ENCODE measurements at places on chromosomes 7 and 10.

DNA sequence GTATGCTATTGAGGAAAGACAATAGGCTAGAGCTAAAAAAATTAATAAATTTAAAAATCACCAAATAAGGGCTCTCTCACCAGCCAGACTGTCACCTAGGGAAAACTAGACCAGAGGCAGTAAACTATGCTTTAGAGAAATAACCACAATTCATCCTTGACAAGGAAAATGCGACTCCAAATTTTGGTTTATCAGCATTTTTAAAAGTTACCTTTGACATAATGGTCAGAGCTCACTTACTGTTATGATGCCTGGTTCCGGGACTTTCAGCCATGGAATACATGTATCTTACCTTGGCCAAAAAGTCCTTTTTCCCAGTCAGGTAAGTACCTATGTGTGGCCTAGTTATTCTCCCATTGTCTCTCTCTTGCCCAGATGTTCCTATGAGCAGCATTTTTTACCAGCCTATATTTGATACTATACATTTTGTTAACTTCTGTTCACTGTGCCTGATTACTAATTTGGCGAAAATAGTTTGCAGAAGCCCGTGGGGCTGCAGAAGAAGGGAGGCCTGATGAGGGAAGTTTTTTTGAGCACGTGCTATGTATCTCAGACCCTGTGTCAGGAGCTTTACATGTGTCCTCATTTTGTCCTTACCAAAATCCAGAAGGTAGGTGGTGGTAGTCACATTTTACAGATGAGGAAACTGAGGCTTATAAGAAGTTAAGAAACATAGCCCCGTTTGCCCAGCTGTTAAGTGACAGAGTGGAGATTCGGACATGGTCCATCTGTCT is 149.7 kb downstream of the CELF2 start:
- DNase-seq = no peak

DNA sequence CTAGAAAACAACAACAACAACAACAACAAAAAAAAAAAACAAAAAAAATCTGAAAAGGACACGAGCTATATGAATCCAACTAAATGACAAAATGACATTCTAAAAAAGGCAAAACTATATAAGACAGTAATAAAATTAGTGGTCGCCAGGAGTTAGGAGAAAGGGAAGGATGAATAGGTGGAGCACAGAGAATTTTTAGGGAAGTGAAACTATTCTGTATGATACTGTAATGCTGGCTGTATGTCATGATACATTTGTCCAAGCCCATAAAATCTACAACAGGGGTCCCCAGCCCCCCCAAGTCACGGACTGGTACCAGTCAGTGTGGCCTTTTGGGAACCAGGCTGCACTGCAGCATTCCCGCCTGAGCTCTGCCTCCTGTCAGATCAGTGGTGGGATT is 2.8 kb upstream of the PUS7 start:
- no peak for DNase-seq

DNA sequence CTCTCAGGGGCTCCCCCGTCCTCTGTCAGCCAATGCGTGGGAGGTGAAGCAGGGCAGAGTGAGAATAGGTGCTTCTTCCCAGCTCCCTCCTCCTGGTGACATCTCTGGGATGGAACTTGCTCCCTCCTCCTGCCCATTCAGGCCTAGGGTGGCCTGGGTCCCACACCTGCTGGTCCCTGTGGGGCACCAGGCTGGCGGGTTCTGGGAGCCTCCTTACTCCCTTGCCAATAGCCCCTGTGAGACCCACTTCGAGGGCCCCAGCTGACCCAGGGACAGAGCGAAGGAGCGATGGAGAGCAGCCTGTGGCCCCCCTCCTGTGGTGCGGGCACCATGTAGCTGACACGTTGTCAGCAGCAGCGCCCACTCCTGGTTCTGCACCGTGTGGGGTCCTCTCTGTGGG is 512.6 kb downstream of the GLRX3 start:
- DNase-seq = no peak

GRCh38 chr7:141475679-141476078 is 75.5 kb upstream of the AGK start:
- DNase-seq = no peak

DNA sequence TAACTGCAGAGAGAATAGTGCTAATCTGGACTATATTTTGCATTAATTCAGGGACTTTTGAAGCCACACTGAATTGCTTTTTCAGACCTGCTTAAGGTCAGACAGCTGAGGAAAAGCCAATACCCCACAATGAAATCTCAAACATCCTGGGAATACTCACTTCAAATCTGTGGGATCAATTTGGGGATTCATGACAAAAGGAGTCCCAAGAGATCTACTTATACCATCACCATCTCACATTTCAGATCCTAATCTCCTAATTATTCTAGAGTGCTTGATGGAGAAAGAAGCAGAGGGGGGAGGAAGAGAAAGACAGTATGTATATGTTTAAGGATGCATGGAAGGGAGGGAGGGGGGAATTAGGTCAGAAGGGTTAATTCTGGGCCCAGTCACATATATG is 202.2 kb downstream of the CACNA2D1 start:
- DNase-seq = no peak

GRCh38 chr7:147595042-147595441 is 995.5 kb upstream of the C7orf33 start:
- no peak for DNase-seq

DNA sequence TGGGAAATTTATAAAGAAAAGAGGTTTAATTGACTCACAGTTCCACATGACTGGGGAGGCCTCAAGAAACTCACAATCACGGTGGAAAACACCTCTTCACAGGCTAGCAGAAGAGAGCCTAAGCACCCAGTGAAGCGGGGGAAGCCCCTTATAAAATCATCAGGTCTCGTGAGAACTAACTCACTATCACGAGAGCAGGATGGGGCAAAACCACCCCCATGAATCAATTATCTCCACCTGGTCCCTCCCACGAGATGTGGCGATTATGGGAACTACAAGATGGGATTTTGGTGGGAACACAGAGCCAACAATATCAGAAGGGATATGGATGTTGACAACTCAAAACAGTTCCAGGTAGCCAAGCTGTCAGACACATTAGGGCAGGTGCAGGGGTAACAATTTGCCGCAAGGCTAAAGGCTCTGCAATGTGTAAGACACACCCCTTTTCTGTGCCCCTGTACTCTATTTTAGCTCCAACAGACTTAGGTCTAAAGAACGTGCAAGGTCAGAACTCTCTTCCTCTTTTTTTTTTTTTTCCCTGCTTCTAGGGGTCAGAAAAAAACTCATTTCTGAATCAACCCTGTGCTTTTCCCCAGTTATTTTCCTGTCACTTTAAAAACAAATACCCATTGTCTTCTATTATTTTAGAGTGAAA is 30.7 kb upstream of the RBM20 start:
- DNase-seq = no peak

GRCh38 chr10:78948621-78949030 is 120.1 kb upstream of the ZMIZ1 start:
- peak; percentile 38 for DNase-seq

DNA sequence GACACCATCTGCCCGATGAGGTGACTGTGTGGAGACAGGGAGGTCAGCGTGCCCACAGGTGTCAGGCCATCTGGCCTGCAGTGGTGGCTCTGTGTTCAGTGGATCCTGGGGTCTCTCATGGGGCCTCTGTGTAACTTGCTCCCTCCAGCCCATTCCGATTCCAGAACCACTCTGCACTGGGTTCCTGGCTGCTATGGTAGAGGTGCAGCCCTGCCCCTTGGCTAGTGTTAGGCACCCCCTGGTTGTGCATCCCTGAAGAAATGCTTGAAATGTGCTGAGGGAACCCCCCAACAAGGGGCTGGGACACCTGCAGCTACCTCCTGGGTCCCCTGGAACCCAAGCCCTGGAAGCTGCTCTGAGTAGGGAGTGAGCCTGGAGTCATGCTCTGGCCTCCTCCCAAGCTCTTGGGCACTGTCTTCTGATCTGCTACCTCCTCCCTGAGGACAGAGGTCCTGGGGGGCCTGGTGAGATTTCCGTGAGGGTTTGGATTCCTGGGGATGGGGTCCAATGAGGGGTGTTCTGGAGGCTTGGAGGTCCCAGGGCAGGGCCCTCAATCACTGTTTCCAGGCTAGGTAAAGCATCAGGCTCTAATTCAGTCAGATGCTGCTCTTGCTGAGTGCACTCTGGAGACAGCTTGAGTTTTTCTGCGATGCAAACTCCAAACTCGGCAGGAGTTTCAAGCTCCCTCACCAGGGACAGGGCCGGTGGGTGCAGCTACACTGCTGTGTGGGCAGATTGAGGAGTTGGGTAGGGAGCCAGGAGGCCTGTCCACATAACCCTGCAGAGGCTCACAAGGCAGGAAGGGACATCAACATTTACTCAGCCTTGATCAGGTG is 27.7 kb downstream of the RAMP3 start:
- DNase-seq = no peak

GRCh38 chr10:71638064-71638821 is 81.3 kb downstream of the C10orf105 start:
- no peak for DNase-seq

GRCh38 chr7:128167042-128167701 is 73.9 kb upstream of the LEP start:
- peak; percentile 21 for DNase-seq

GRCh38 chr10:2460812-2461211 is 606.5 kb upstream of the PFKP start:
- no peak for DNase-seq

DNA sequence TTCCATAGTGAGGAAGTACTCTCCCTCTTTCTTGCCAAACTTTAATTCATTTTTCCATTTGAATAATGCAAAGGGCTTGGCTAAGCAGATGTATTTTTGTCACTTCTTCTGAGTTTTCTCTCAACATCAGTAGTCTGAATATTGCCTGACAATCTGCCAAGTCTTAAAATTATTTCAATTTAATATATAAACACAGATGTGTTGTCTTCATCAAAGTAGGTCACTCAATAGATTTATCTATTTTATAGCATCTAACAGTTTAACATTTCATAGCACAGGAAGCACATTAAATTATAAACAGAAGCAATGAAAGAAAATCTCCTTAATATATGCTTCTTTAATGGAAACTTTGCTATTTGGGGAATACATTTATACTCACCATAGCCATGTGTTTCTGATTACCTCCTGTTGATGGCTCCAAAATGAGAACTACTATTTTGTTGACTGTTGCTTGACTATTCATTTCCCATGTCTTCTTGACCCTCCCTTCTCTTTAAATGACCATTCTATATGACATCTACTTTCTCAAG is 4.5 kb downstream of the CPED1 start:
- no peak for DNase-seq
